ENCODE measurements at places on chromosomes 5 and 9. TPM values are rescaled to one million over a fixed set of nuclear protein-coding genes. Genes with fewer than 3 reads are reported as not detected.

The PLGRKT gene
- 13.5 TPM for total RNA-seq

The HRCT1 gene
- 3.2 TPM for total RNA-seq

GRCh38 chr5:99129768-99130501 lies 201.1 kb upstream of the CHD1 start:
- DNase-seq = no peak

DNA sequence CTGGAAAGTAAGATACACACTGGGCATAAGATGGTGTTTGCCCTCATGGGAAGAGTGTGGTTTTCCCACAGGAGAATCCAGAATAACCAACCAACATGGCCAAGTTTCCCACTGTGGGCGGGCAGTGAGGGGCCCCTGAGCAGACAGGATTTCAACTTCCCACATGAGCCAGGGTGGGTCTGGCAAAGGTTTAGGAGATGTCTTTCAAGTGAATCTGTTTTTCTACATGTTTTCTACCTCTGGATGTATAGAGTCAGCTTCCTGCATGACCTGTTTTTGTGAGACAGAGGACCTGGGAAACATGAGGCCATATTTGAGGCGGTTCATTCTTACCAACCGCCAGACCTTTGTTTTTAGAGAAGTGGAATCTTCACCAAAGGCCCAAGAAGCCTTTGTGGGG lies 100.5 kb downstream of the TLE4 start:
- no peak for DNase-seq

DNA sequence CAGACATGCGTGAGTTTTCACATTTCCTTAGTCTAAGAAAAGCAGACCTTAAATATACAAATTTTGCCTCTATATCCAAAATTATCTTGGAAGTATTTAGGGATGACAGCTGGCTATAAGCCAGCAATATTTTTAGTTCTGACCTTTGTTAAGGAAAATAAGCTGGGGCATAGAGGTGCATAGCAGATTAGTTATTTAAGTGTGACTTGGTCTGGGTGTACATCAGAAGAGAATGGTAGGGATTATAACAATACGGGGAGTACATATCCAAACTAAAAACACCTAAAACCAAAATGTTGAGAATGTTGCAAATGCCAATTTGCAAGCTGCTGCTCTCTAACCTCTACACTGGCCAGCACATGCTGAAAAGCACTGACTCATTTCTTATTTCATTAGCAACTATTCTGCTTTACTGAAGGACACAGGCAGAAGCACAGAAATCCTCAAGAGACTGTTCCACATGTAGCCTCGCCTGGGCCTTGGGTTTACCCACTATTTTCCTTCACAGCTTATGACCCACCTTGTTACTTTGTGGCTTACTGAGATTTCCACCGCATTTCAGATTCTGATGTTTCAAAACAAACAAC lies 22.3 kb downstream of the LEAP2 start:
- no peak for DNase-seq

All from upper lobe of left lung (tissue), 6 donors.